Activated CD4-positive, alpha-beta T cell treated with anti-CD3 and anti-CD28 coated beads for 24 hours (primary cell): ENCODE measurements at places on chromosomes 2 and 18.

DNA sequence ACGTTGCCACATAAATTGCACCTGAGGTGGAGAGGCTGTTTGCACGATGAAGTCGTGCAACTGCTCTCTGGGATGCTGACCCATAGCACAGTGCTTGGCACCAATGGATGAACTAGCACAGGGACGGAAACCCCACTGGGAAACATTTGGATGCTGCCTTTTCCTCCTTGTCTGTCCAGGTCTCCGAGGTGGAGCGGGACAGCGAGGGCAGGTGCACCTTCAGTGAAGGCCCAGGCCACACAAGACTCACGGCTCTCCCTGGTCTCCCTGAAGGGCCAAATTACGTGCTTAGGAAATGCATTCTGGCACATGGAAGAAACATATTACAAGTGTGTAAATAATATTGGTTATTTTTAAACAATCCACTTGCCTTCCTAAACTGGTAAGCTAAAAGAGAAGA is 70.3 kb downstream of the TPO start:
- DNase-seq: no peak

- DNase-seq: no peak
Measured at GRCh38 chr2:173427887-173428668, 73.4 kb downstream of the CDCA7 start.

DNA sequence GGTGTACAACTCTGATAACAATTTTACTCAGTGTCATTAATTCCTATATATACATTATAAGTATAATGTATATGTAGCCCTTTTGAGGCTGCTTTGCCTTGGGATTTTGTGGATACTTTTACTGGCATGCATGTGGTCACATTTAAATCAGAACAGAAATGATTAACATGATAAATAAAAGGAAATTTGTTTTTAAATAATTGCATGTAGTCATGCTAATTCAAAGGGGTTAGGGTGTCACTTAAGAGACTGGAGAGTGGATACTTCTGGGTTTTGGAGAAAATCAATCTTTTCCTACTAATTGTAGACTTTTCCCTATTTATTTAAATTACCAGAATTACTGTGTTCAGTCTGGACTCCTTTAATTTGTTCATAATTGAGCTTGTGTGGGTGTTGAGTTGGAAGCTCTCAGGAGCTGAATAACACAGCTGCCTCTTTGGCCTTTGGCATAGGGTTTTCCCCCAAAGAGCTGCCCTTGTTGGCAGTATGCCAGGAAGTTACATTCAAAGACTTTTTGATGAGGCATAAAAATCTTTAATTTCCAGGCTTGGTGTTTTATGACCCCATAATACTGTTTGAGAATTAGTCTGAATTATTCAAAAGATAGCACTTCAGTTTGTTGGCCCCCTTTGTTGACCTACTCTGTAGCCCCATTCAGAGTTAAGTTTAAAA is 484.7 kb upstream of the NRP2 start:
- no peak for DNase-seq

- DNase-seq: no peak
Measured at GRCh38 chr2:46329803-46330775, 32.9 kb downstream of the EPAS1 start.

DNA sequence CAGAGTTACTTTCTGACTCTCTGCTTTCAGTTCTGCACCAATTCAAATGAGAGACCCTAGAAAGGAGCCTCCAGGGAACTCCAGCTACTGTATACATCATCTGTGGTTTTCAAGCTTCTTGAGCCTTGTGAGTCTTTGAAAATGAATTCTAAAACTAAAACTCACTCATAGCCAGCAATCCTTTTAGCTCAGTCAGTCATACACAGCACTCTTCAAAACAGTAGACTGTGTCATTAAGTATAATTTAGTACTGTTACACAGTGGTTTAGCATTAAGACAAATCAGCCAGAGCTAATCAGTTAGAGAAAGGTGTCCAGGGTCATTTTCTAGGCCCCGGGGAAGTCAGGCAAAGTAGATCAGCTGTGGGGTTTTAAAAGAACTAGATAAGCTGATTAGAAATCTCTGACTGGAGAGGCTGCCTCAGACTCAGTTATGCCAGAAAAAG is 322.1 kb upstream of the THUMPD2 start:
- DNase-seq: no peak

DNA sequence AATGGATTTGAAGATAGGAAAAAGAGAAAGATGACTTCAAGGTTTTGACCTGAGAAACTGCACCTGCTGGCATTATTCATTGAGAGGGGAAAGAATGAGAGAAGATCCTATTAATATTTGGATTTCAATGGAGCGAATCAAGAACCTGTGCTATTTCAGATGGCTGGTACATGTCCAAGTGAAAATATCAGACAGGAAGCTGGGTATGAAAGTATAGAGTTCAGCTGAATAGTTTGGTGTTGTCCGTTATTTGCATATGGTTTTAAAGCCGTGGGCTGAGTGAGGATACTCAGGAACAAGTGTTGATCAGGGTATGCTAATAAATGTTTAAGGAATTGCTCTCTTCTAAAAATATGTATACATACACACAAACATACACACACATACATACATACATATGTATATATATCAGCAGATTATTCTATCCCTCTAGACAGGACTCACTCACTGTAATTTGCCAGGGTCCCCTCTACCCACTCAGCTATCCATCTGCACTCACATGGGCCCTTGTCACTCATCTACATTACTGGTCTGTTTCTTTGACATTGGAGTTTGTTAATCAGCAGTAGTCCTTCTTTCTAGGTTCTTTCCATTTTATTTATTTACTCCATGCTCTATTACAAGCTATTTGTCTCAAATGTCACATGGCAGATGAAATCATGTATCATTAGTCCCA is 33.9 kb upstream of the IKZF2 start:
- DNase-seq: no peak

GRCh38 chr2:104914509-104914908 is 60.6 kb downstream of the POU3F3 start:
- no peak for DNase-seq

DNA sequence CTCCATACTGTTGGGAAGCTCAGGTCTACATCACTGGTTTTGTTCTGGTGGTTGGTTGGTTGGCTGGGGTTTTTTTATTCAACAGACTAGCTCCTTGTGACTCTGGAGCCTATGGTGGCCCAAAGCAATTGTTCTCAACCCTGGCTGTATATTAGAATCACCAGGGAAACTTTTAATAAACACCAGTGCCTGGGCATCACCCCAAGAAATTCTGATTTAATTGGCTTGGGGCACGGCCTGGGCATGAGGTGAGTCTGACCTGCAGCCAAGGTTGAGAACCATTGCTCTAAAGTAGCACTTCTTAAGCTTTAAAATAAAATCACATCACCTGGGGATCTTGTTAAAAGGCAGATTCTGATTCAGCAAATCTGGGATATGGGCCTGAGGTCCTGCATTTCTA is 184.1 kb downstream of the C1D start:
- DNase-seq: no peak

GRCh38 chr2:94874277-94874997 is 3.2 kb downstream of the TEKT4 start:
- peak; percentile 39 for DNase-seq

DNA sequence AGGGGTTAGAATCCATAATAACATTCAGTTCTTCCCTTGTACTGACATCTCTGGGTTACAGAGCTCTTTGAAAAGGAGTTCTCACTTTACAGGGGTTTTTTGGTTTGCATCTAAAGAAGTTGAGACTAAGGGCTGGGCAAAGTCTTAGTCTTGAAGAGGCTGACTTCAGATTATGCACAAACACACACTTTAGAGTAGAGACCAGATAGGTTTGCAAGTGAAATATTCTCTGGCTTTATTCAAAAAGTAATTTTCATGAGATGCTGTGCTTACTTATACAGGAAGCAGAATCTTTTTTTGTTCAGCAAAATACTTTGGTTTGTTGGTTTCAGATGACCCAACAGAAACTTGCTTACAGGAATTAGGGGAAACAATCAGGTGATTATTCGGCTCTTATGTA is 410.9 kb upstream of the LRRTM1 start:
- no peak for DNase-seq

GRCh38 chr2:28390746-28391563 is 1.7 kb upstream of the FOSL2 start:
- DNase-seq: no peak

DNA sequence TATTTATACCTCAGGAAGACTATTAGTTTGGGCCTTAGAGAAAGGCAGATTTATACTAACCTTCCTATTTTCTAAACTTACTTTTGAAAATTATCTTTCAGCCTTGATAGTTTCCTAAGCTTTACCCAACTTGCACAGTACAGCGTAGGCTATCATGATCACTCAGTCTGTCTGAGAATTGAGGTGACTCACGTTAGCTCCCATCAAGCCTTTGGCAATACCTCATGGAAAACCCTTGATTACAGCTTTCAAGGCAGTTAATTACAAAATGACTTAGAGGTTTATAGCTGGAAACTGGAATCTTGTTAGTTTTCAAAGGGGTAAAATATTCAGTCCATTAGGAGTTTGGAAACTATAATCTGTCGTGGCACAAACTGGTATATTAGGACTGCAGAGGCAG is 26.4 kb upstream of the ARMC9 start:
- no peak for DNase-seq

- no peak for DNase-seq
Measured at GRCh38 chr2:151374436-151374835, 17.0 kb downstream of the TNFAIP6 start.

GRCh38 chr2:55779459-55780421 is 86.1 kb upstream of the PNPT1 start:
- no peak for DNase-seq

- DNase-seq: peak; percentile 53
Measured at GRCh38 chr2:227411320-227411989, 23.7 kb upstream of the SCYGR1 start.

DNA sequence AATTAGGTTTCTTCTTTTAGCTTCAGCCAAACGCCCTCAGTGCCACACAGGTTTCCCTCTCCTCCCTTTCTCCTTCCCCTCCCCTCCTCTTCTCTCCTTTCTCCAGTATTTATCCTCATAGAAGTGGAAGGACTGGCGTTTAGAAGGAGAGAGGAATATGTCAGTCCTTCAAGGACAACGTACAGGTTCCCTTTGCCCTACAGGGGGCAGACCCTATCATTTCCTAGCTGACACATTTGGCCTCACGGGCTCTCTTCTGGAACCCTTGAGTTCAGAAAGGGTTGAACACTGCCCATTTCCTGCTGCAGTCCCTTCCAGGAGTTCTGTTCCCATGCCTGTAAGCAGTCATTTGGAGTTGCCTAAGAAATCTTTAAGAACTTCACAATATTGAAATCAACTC is 46.1 kb downstream of the CDCA7 start:
- DNase-seq: no peak

DNA sequence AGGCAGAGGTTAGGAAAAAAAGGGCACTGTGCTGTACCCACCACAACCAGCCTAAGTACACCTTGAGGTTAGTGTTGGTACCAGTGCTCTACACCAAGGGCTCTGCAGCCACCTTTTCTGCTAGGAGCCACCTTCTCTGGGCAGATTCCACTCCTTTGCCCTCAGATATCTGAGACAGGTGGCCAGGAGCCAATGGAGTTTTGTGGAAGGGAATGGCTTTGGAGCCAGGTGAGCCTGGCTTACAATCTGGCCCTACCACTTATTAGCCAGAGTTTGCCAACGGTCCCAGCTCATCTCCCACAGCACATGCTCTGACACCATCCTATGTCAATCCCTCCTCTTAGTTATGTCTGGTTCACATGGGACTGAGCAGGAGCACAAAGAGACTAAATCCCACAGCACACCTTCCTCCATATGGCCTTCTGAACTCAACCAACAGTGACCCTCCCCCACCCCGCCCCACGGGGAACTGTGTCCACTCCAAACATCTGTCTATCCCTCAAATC is 77.5 kb downstream of the CLHC1 start:
- no peak for DNase-seq

DNA sequence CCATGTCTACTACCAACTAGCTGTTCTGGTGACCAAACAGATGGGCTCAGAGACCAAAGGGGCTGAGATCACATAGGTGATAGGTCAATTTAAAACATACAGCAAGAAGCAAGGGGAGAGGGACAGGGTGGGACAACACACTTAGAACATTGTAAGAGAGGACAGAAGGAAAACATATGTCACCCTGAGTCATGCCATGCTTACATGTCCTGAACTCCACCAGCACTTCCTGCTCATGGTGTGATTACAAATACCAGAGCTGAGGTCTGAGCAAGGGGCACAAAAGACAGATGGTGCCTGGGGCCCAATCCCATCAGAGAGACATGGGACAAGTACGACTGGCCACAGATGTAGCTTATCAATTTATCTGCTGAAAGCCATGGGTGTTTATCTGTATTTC is 28.7 kb upstream of the GALNT14 start:
- no peak for DNase-seq

GRCh38 chr18:36934884-36935283 is 106.0 kb downstream of the KIAA1328 start:
- DNase-seq: no peak

DNA sequence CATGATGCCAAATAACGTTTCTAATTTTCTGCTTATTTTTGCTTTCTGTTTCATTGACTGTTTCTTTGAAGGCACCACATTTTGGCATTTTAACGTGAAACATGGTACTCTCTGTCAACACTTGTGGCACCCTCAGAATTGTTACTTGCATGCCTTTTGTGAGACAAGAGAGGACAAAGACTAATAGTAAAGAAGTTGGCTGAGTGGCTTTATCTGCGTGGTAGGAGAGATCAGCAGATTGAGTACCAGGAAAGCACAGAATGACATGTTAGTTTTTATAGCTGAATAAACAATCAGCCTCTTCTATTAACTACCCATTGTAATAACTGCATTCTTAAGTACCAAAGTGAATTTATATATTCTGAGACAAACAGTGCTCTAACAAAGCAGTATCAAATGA is 8.6 kb downstream of the ZNF638 start:
- DNase-seq: no peak

GRCh38 chr18:9365406-9365805 is 30.8 kb downstream of the TWSG1 start:
- DNase-seq: no peak

GRCh38 chr2:78979380-78980151 is 45.9 kb upstream of the REG3G start:
- DNase-seq: no peak

GRCh38 chr2:135186054-135186453 is 134.0 kb downstream of the RAB3GAP1 start:
- DNase-seq: no peak

DNA sequence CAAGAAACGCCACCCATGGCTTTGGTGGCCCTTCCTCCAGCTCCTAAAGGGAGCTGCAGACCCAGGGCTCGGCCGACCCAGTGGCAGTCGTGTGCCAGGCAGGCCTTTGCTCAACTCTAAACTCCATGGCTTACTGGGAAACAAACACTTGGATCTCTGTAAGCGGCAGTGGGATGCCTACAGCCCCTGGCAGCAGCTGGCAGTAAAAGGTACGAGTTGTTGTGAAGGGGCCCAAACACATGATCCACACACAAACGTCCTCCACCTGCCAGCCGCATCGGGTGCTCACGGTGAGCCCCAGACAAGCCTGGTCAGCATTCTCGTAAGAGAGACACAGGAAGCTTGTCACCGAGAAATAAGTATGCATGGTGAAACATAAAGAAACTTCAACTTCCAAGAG is 214.9 kb downstream of the MGAT5 start:
- no peak for DNase-seq

DNA sequence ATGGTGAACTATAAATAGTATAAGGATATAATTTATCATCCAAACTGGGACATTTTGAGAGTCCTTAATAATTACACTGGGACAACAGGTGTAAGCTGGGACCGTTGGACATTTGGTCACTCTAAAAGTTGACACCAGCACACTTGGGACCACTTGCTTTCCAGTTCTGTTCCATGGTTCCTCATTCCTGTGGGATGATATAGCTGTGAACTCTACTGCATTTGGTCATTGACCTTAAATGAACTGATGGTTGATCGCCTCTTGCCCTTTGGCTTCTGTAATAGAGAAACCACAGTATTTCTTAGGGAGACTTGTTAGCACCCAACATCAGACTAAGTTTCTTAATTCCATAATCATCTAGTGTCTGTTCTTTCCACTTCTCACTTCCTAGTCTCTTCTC is 46.7 kb downstream of the EML6 start:
- DNase-seq: no peak
